ENCODE measurements at places on chromosomes 1 and 21.

DNA sequence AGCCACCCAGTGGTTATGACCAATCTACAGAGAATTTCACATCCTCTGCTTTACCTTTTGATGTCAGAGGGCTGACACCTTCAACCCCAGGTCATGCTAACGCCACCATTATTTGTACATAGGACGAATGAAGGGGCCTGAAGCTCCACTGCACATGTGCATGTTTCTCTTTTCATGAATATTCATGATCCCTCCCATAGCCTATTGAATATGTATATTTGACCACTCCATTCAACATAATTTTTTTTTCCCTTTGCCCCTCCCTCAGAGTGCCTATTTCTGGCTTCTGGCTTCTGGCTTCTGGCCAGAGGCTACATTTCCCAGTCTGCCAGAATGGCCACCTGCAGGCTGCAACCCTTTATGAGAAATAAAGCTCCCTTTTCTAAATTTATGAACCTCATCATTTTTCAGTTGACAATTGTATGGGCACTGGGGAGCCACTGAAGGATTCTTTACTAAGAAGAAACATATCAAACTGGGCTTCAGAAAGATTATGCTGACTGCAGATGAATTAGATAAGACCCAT, 406.7 kb downstream of the SIPA1L2 start:
- no peak for DNase-seq

- no peak for DNase-seq
Observed at GRCh38 chr1:13588946-13589796, 5.5 kb downstream of the PDPN start.

- no peak for DNase-seq
Observed at GRCh38 chr1:182672487-182672836, 11.9 kb downstream of the RGS8 start.

DNA sequence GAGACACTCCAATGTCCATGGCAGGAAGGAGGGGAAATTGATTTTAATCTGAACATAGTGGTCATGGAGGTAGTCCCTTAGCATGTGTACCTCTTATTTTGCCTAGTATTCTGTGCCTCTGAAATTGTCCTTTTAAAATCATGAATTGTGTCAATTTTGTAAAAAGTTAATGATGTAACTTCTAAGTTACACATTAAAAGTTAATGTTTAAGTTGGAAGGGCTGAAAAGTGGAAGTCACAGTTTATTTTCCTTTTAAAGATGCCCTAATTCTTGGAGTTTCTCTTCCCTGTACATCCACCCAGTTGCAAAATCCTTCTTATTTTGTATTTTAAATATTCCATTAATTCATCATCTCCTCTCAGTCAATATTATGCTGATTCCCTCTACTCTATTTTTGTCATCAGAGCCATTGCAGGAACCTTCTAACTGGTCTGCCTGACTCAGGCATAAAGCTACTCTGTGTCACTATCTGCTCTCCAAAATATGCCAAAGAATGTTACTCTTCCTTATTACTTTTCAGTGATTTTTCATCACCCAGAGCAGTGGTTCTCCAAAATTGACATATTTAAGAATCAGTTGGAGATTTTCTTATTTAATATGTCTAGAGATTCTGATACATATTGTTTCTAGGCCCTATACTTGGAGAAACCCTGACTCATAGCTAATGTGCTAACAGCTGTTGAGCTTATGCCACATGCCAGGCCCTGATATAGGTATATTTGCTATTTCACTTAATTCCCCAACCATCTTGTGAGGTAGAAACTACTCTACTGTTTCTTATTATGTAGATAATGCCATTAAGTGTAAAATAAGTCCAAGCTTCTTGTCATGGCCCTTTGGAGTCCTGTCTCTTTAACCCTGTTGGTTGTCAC, 5.1 kb downstream of the HOOK1 start:
- no peak for DNase-seq

GRCh38 chr1:218476385-218476784, 131.2 kb downstream of the TGFB2 start:
- no peak for DNase-seq

GRCh38 chr1:94273111-94273510, 35.7 kb upstream of the ARHGAP29 start:
- no peak for DNase-seq

DNA sequence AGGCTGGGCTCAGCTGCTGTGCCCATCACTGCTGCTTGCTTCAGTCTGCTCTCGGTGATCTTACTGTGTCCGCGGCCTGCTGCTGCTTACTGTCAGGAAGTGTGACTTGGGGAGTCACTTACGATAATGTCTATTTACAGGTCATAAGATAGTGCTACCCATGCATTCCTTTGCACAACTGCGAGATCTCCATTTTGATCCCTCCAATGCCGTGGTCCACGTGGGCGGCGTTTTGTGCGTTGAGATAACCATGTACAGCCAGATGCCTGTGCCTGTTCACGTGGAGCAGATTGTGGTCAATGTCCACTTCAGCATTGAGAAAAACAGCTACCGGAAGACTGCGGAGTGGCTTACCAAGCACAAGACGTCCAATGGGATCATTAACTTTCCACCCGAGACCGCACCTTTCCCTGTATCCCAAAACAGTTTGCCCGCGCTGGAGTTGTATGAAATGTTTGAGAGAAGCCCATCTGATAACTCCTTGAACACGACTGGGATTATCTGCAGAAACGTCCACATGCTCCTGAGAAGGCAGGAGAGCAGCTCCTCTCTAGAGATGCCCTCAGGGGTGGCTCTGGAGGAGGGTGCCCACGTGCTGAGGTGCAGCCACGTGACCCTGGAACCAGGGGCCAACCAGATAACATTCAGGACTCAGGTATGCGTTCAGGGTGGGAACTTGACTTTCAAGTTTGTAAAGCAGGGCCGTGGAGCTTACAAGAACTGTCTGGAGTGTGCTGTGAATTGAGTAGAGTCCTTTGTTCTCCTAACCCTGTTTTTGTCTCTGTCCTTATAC, 24.4 kb upstream of the PWP2 start:
- DNase-seq: no peak

- no peak for DNase-seq
Observed at GRCh38 chr1:116431870-116432500, 58.9 kb downstream of the ATP1A1 start.

DNA sequence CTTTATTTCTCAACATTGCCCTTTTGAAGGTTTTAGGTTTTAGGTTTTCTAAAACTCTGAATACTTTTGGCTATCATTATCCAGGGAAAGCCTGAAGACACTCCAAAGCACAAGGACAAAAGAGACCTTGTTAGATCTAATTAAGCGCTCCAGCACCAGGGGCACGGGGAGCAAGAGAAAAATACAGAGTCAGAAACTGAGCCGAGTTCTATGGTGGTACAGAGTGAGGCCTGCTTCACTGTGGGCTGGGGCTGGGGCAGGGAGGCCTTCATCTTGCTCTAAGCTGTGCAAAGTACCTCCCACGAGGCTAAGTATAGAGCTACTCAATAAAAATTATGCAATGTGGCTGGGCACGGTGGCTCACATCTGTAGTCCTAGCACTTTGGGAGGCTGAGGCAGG, 19.7 kb upstream of the RAB4A start:
- no peak for DNase-seq

- no peak for DNase-seq
Observed at GRCh38 chr1:229068270-229068987, 202.5 kb upstream of the RAB4A start.

GRCh38 chr1:17055801-17056200, 2.0 kb upstream of the SDHB start:
- no peak for DNase-seq

DNA sequence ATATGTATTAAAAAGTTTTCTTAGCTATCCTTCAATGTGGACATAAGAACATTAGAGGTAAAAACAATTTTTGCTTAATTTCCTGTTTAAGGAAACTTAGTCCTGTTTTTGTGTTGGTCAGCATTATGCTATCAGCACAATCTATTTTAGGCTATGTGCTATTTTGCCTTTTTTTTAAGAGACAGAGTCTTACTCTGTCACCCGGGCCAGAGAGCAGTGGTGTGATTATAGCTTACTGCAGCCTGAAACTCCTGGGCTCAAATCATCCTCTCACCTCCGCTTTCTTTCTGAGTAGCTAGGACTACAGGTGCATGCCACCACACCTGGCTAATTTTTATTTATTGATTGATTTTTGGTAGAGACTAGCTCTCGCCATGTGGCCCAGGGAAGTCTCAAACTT, 199.1 kb upstream of the TMPRSS15 start:
- DNase-seq: no peak

GRCh38 chr1:31421371-31422040, 8.5 kb downstream of the SERINC2 start:
- no peak for DNase-seq

DNA sequence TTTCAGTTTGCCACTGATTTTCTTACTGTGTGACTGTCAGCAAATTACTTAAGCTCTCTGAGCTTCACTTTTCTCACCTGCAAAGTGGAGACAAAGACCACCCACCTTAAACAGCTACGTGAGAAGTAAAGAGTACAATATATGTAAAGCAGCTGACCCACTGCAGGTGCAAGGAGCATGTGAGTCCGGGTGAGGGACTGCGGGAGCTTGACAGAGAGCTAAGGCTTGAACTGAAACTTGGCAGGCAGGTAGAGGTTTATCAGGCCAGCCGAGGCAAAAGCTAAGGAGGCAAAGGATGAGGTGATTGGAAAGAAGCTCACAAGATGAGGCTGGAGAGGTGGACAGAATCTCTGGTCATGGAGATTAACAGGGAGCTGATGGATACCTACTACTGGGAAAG, 36.6 kb downstream of the NIBAN1 start:
- no peak for DNase-seq

GRCh38 chr1:115665319-115666096, 23.7 kb downstream of the VANGL1 start:
- no peak for DNase-seq

DNA sequence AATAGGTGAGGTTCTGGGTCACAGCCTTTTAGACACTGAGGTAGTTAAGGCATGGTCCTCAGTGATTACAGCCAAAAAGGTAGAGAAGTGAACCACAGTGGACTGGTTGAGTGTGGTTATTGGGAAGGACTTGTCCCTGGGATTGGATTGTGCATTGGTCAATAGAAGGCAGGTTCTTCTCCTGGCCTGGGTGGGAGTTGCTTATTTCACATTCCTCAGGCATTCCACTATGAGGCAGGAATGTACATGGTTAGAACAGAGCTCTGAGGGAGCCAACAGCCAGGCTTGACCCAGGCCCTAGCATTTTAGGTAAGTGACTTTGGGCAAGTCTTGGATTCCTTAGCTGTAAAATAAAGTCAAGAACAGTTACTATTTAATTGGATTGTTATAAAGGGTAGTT, 97.9 kb upstream of the MARK1 start:
- no peak for DNase-seq

GRCh38 chr1:65558215-65558614, 137.7 kb downstream of the LEPR start:
- DNase-seq: no peak
